Stimulated activated CD4-positive, alpha-beta T cell treated with anti-CD3 and anti-CD28 coated beads, TNF-alpha, amount 100 ng/mL, for 1 hour (primary cell): ENCODE measurements at places on chromosomes 4 and X.

DNA sequence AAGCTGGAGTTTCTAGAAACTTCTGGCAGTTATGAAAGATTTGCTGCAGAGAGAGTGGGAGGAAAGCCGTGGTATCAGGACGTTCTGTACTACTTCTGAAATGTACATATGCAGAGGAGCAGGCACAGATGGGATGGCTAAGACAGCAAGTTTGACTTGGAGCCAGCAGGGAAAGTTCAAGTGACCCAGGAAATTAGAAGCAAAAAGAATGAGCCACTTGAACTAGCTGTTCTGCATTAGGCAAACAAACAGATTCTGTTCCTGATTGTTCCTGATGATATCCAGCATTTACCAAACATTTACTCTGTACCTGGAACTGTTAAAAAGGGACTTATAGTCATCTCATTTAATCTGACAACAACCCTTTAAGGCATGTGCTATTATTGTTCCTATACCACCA lies 41.4 kb upstream of the CXCL13 start:
- no peak for DNase-seq

DNA sequence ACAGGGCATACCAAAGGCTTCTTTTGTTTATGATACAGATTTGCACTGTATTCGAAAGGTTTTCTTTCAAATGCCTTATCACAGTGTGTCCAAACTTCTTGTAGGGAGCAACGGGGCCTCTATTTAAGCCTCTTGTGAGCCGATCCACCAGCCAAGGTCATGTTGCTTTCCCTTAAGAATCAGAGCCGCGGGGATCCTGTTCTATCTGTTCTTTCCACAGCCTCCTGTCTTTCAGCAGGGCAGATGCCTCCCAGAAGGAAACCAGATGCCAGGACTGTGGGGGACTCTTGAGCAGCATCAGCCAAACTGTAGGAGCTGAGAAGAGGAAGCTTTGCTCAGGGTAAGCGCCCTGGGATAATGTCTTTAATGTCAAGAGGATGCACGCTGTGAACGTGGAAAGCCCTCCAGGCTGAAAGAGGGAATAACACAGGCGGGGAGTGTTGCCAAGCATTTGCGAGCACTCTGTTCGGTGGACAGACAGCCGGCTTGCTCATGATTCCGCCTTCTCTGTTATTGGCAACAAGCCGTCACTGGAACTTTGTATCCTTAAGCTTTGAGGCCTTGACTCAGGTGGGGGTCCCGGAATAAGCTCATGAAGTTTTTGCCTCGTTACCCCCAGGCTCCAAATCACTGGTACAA lies 279.8 kb upstream of the FRG1 start:
- no peak for DNase-seq

- DNase-seq, result no peak
Measured at GRCh38 chrX:103932133-103932532, 30.3 kb upstream of the TMSB15B start.

DNA sequence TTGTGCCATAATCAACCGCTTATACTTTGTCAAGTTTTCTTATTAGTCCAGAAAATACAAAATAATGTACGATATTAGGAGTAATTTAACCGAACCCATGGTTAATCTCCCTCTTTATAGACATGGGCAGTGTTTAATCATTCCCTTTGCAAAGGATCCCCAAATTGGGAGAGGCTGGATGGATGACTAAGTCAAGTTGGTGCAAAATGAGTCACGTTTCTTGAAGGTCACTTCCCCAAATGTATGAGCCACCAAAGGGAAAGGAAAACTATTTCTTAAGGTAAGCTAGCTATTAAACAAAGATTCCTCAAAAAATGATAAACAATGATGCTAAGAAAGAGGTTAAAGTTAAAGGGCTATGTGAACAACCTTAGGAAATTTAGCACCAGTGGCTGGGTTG lies 17.5 kb downstream of the MAML3 start:
- no peak for DNase-seq

DNA sequence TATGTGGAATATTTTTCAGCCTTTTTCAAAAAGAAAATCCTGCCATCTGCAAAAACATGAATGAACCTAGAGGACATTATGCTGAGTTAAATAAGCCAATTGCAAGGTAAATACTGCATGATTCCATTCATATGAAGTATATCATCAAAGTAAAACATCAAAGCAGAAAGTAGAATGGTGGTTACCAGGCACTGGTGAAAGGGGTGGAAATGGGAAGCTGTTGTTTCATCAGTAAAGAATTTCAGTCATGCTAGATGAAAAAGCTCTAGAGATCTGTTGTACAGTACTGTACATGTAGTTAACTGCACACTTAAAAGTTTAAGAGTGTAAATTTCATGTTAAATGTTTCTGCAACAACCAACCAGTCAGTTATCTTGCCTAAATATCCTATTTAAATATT lies 196.8 kb upstream of the ADGRL3 start:
- DNase-seq, result no peak

DNA sequence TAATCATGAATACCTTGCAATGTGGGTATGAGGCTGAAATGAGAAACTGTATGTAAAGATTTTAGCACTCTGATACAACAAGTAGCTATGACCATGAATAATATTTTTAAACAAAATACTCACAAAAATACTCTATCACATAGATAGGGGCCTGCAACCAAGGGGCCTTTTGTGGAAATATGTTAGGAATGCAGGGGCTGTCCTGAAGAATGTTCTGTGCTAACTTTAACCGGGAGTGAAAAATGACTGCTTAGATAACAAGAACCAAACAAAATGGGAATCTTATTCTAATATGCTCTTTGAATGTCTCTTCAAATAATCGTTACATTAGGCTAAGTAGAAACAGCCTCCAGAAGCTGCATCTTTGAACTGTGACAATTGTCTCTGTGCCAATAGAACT lies 37.9 kb upstream of the GYPA start:
- DNase-seq, result no peak

DNA sequence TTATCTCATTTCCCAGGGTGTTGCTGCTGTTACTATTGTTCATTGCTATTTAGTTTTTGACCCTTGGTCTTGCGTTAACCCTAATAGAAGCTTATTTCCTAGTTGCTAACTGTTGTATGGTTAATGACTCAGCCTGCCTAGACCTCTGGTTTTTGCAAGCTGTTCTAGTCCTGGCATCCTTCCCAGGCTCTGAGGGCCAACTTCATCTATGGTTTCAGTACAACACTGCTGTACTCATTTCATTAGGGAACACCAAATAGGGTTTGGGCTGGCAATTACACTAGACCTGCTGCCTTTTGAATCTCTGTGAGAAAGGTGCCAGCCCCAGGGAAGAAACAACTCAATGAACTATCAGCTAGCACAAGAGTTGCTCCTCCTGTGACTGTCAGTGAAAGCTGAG lies 59.6 kb downstream of the DCX start:
- DNase-seq, result no peak

DNA sequence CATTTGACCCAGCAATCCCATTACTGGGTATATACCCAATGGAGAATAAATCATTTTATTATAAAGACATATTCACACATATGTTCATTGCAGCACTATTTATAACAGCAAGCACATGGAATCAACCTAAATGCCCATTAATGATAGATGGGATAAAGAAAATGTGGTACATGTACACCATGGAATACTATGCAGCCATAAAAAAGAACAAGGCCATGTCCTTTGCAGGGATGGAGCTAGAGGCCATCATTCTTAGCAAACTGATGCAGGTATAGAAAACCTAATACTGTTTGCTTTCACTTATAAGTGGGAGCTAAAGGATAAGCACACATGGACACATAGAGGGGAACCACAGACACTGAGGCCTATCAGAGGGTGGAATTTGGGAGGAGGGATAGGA lies 22.6 kb downstream of the RASSF6 start:
- no peak for DNase-seq

DNA sequence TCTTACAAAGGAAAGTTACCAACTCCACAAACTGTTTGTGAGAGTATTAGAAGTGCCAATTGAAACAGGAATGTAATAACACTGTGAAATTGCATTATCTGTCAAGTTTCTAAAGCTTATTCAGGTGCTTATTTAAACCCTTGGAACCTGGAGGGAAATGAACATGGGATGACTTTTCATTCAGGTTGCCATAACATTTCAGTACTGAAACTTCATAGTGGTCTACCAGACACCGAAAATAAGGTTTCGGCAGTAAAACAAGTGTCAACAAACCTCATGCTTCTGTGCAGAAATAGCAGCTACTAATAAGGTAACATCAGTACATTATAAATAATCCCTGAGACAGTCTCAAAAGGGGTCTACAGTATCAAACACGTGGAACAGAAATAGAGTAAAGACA lies 890.7 kb upstream of the INTU start:
- no peak for DNase-seq

DNA sequence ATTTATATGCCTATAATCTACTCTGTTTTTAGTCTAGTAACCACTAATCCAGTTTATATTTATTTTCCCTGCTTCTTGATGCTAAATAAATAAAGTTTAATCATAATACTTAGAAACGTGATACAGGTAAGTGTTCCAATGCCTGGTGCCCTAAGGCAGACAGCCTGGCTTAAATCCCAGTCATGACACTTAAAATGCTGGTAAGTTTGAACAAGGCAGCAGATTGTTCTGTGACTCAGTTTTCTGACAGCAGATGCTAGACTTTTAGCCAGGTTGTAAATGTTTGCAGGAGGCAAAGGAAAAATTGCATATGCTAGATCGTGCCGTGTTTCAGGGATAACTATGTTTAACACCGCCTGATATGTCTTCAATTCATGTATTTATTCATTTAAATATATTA lies 2661.6 kb downstream of the PCDH7 start:
- DNase-seq, result no peak

DNA sequence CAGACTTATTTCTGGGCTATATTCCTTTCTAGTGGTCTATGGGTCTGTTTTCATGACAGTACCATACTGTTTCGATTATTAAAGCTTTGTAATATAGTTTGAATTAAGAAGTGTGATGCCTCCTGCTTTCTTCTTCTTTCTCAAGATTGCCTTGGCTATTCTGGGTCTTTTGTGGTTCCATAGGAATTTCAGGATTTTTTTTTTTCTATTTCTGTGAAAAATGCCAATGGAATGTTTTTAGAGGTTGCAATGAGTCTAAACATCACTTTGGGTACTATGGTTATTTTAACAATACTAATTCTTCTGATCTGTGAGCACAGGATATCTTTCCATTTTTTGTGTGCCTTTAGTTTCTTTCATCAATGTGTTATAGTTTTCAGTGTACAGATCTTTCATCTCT lies 204.3 kb upstream of the HCCS start:
- no peak for DNase-seq

- DNase-seq, result no peak
Measured at GRCh38 chr4:59945716-59946115, 1254.4 kb upstream of the ADGRL3 start.

GRCh38 chrX:54246866-54247265 lies 63.8 kb upstream of the FAM120C start:
- DNase-seq, result no peak

DNA sequence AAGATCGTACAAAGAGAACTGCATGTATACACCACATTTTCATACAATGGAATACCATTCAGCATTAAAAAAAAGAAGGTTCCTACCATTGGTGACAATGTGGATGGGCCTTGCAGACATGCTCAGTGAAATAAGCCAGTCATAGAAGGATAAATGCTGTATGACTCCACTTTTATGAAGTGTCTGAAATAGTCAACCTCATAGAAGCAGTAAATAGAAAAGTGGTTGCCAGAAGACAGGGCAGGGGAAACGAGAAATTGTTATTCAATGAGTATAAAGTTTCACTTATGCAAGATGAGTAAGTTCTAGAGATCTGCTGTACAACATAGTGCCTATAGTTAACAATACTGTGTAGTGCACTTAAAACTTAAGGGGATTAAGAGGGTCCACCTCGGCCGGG lies 257.5 kb upstream of the FTHL17 start:
- no peak for DNase-seq
